ENCODE measurements at places on chromosomes 1 and 21. TPM values are rescaled to one million over a fixed set of nuclear protein-coding genes. Genes with fewer than 3 reads are reported as not detected.

Gene FCRL1
- 0.10 TPM for polyA plus RNA-seq

Gene DNAJC28
- 7.3 TPM for polyA plus RNA-seq

Gene DDAH1
- 155 TPM for polyA plus RNA-seq

Gene LIPI
- polyA plus RNA-seq = 0.36 TPM

Gene RIMKLA
- 0.40 TPM for polyA plus RNA-seq

Data from right renal pelvis (tissue), 4 donors.